ENCODE measurements at places on chromosomes 2 and 18.

DNA sequence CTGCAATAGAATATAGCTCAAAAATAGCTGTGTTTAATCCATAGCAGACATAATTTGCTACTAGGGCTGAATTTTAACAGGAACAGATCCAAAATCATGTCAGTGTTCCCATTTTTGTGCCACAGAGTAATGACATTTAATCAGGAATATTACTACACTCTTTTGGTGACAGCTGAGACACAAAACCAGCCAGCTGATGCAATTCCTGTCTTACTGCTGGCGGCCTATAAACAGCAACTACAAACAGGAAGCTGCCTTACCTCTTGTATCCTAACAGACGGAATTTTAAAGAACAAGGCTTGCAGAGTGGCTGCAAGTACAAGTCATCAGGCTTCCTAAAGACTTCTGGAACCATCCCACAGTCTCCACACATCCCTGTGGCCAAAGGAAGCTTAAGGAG, 218.1 kb downstream of the ZNF521 start:
- DNase-seq, result no peak

- no peak for DNase-seq
Observed at GRCh38 chr2:24245986-24246776, 71.3 kb downstream of the FAM228A start.

- DNase-seq, result no peak
Observed at GRCh38 chr2:207230261-207231105, 64.7 kb upstream of the KLF7 start.

DNA sequence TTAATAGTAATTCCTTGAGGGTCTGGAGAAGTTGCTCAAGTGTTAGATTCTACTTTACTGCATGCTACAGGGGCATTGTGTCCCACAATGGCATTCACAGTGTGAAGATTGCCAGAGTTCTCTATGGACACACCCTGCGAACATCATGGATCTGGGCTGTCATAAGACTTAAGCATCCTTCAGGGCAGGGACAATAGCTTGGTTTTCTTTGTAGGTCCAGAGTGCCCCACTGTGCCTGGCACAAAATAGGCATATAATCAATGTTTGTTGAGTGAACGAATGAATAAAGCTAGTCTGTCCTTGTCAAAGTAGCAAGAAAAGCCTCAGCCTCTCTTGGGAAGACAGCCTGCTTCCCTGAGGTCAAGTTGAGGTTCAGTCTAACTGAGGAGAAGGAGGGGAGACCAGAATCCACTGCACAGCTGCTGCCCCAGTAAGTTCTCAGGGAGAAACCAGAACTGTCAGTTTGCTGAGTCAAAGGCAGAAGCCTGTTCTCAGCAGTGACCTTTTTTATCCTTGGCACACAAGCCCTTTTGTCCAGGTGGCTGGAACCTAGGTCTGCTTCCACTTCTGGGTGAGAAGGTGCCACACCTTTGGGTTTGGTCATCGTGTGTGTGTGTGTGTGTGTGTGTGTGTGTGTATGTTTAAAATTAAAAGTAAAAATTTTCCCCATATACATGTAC, 15.0 kb downstream of the INPP4A start:
- DNase-seq, result no peak

DNA sequence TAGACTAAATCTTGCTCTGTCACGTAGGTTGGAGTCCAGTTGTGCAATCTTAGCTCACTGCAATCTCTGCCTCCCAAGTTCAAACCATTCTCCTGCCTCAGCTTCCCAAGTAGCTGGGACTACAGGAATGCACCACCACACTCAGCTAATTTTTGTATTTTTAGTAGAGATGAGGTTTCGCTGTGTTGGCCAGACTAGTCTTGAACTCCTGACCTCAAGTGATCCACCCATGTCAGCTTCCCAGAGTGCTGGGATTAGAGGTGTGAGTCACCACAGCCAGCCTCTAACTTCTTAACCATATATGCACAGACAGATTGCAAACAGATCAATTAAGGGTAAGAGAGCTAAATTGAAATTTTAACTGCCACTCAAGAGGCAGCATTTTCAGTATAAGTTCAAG, 22.1 kb upstream of the CNGA3 start:
- DNase-seq, result no peak
